ENCODE measurements at places on chromosomes 12 and 14.

- no peak for DNase-seq
These were observed 326.1 kb downstream of the FSCB start for GRCh38 chr14:44180975-44181374.

DNA sequence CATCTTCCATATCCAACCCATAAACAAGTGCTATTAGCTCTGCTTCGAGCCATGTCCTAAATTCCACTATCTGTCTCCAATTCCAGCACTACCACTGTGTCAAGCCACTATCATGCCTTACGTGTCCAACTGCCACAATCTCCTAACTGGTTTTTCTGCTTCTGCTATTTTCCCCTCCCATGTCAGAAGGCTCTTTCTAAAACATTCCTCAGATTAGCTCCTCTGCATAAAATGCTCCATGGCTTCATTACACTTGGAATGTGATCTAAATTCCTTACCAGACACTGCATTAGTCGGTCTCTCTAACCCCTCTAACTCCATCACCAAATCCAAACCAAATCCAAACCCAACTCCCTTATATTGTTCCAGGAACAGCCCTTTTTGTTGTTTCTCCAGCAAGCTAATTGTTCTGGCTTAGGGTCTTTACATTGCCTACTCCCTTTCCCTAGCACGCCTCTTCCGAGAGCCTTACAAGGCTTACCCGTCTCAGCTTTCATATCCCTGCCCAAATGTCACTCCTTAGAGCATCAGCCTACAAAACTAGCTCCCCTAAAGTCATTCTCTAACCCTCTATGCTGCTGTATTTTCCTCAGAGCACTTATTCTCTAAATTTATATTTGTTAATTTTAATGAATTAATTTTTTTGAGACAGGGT is 139.7 kb downstream of the HELB start:
- DNase-seq = no peak

GRCh38 chr14:70029296-70030132 is 150.3 kb downstream of the SMOC1 start:
- no peak for DNase-seq

DNA sequence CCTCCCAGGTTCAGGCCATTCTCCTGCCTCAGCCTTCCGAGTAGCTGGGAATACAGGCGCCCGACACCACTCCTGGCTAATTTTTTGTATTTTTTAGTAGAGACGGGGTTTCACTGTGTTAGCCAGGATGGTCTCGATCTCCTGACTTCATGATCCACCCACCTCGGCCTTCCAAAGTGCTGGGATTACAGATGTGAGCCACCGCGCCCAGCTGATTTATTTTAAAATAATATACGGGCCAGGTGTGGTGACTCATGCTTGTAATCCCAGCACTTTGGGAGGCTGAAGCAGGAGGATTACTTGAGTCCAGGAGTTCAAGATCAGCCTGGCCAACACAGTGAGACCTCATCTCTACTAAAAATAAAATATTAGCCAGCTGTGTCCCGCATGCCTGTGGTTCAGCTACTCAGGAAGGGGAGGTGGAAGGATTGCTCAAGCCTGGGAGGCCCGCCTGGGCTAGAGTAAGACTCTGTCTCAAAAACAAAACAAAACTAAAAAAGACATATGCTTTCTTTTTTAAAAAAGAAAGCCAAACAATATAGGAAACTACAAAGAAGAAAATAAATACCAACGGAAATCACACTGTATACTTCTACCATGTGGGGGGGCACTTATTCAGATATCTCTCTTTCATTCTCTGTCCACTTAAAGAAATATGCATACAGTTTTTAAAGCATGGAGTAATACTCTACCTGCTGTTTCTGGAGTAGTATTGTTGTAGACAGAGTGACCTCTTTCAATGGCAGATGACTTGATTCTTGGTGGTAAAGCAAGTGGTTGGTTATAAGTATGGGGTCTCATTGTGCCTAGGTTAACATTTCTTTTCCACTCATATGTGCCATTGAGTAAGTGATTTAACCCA is 930 bp upstream of the MIA2 start:
- no peak for DNase-seq

GRCh38 chr12:101772012-101772775 is 32.9 kb upstream of the SYCP3 start:
- DNase-seq = no peak

GRCh38 chr12:57864442-57865083 is 18.0 kb upstream of the CTDSP2 start:
- no peak for DNase-seq

DNA sequence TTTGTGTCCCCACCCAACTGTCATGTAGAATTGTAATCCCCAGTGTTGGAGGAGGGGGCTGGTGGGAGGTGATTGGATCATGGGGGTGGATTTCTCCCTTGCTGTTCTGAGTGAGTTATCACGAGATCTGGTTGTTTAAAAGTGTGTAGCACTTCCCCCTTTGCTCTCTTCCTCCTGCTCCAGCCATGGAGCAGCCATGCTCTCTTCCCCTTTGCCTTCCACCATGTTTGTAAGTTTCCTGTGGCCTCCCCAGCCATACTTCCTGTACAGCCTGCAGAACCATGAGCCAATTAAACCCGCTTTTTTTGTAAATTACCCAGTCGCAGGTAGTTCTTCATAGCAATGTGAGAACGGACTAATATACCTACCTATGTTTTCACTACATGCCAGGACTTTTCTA is 2.6 kb upstream of the POC1B start:
- DNase-seq = no peak

DNA sequence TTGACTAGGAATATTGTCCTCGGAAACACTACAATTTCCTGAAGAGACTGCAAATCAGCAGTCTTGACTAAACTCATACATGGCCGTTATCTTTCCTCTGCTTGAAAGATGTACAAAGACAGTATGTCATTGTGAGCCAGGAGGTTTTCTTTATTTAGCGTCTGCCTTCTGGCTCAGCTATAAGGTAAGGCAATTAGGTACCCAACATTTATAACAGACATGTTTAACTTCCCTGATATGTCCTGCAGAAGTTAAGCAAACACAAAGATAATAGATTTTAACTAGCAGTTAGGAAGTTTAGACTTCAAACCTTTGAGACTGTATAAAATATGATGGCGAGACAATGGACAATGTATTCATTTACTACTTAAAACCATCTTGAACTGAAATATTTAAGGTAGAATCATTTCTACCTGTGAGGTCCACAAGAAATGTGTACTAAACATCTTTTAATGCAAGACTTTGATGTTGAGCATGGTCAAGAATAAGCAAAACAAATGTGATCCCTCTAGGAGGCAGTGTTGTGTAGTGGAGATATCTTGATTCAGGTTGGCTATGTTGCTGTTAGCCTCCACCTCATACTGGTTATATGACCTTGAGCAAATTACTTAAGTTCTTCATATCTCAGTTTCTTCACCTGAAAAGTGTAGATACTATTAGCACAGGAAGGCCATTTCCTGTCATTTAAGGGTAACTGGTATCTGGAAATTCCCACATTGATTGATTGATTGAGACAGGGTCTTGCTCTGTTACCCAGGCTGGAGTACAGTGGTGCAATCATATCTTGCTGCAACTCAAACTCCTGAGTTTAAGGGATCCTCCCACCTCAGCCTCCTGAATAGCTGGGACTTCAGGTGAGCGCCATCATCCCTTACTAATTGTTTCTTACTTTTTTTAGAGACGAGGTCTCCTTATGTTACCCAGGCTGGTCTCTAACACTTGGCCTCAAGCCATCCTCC is 96.3 kb upstream of the EEA1 start:
- no peak for DNase-seq

All from activated effector memory CD4-positive, alpha-beta T cell treated with anti-CD3 and anti-CD28 coated beads, Interleukin-2, amount 50 U/mL, for 16 hours (primary cell).